ENCODE measurements at places on chromosomes 5 and 9.

GRCh38 chr9:86041311-86041741 is 58.0 kb downstream of the GOLM1 start:
- DNase-seq, result no peak

- DNase-seq, result no peak
These were observed 76.8 kb downstream of the AMBP start for GRCh38 chr9:114001410-114001685.

DNA sequence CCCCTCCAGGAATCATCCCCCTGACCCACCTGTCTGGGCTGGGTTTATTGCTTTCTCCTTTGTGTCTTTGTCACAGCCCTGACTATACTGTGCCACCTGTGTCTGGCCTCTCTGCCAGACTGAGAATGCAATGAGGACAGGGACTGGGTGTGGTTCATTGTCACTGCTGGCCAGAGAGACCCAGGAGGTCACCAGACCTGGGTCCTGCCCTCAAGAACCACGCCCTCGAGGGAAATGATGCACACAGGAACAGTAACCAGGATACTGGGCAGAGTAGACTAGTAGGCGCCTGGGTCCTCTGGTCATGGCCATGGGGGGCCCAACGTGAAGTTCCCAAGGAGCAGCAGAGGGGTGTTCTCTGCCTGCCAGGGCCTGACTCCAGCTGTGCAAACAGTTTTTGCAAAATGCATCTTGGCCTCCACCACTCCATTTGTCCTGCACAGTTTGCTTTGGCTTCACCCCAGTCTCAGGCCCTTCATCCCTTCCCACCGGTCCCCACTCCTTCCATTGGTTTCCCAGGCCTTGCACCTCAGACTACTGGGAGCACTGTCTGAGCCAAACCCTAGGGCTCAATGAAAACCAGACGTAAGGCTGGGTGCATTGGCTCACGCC is 17.8 kb downstream of the RGS3 start:
- DNase-seq, result no peak

DNA sequence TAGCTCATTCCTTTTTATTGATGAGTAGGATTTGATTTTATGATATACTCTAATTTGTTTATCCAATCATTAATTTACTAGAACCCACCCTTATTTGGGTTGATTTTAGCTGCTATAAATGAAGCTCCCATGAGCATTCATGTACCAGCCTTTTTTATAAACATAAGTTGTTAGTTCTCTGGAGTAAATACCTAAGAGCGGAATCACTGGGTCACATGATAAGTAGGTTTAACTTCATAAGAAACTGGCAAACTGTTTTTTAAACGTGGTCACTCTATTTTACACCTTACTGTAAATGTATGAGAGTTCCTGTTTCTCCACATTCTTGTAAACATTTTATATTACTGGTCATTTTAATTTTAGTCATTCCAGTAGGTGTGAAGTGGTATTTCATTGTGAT is 364.6 kb downstream of the NPR3 start:
- no peak for DNase-seq

GRCh38 chr9:136757751-136758140 is 297 bp downstream of the LCN8 start:
- DNase-seq, result no peak

- no peak for DNase-seq
These were observed 628.8 kb downstream of the PDE4D start for GRCh38 chr5:59264639-59265245.

DNA sequence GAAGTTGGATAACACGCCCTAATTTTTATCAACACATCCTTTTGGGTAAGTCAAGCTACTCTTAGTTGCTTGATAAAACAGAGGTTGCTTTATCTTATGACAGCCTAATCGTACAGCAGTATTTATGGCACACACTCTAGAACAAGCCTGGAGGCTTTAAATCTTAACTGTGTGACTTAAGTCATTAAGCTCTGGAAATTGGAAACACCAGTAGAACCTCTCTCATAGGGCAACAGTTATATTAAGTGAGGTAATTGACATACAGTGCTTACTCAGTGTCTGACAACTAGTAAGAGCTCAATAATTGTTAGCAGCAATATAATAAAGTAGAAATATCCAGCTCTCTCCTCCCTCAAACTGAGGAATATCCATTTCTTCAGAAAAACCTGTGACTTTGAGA is 808.9 kb upstream of the WWC1 start:
- no peak for DNase-seq

GRCh38 chr9:112323378-112323854 is 10.0 kb downstream of the PTBP3 start:
- no peak for DNase-seq

- DNase-seq, result no peak
These were observed 197.6 kb downstream of the DRD1 start for GRCh38 chr5:175246242-175246888.

DNA sequence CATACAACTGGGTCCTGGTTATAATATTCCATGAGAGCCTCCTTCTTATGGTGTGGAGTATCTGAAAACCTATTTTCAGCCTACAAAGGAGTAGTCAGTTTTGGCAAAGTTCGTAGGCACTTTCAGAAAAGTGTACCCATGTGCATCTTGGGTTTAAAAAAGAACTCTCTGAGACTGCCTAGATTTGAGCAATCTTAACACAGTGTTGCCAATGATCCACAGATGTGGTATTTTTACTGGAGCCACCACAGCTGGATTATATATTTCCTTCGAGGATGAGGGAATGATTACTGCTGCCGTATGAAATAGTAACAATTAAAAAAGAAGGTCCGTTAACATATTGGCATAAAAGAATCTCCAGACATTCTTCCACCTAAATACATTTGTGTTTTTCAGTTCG is 1.1 kb downstream of the PALM2AKAP2 start:
- DNase-seq, result no peak

DNA sequence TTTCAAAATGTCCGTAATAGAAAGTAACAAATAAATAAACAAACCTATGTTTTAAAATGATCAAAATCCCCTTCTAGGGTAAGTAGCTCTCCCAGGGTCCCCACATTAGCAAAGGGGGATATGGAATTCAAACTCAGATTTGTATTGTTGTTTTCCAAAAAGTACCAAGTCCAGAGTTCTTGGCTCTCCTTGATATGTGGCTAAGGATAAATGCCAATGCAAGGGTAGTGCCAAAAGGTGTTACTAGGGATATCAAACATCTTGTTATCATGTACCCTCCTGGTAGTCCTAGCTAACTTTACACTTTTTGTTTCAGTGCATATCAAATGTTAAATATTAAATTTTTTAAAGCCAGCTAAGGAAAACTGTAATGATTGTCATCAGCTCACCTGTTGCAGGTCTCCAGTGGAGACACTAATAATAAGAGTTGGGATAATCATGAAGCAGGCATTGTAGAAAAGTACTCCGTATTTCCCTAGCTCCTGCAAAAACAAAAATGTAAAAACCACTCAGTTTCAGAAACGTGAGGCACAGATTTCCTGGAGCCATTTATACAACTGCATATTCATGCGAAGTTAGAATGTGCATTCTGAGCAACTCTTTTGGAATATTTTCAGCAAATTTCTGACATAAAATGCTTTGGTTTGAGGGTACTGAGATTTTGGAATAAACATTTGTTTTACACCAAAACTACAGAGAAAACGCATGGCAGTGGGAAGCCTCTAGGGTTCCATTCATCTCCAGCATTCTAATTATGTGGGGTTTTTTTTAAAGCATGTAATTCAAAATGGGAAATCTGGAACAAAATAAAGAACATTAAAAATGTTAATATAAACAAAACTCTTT is 39.8 kb downstream of the SLC35D2 start:
- DNase-seq, result no peak

GRCh38 chr9:17744786-17745185 is 165.9 kb downstream of the SH3GL2 start:
- no peak for DNase-seq

- no peak for DNase-seq
These were observed 583.5 kb downstream of the ZNF608 start for GRCh38 chr5:124162767-124163532.

DNA sequence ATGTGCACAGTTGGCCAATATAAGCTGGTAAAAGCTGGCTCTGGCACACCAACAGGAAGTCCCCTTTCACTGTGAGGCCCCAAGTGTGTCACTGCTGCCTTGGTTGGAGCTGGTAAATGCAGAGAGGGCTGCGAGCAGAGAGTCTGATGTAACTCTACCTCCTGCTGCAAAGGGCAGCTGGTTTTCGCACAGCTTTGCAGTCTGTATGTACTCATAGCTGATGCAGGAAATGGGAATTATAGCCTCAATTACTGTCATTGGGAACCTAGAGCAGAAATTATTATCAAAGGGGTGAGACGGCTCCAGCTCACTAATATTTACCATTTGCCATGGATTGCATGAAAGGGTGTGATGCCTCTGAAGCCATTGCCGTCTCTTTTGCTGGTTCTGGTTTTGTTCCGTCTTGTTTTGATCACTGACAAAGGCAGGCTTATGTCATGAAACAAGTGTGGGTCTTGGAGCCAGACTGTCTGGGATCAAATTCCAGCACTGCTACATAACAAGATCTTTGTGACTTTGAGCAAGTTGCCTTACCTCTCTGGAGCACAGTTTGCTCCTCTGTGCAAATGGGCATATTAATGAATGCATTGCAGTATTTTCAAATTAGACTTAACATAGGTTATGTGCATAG is 124.3 kb upstream of the SLC25A48 start:
- no peak for DNase-seq

- DNase-seq, result no peak
These were observed 350.5 kb downstream of the SPOCK1 start for GRCh38 chr5:137148655-137149054.

- no peak for DNase-seq
These were observed 225.9 kb upstream of the MAP3K1 start for GRCh38 chr5:56589481-56589860.

- DNase-seq, result no peak
These were observed 1342.4 kb upstream of the DMAC1 start for GRCh38 chr9:9142001-9142400.

DNA sequence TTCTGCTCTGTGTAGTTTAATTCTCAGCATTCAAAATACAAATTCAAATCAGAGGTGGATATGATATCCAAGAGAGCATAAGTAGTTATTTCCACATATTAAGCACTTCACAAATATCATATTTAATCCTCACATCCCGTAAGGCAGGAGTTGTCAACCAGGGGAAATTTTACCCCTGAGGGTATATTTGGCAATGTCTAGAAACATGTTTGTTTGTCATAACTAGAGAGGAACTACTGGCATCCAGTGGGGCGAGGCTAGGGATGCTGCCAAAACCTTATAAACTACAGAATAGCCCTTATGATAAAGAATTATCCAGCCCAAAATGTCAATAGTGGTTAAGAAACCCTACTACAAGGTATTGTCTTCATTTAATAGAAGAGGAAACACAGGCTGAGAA is 619.4 kb downstream of the SLCO4C1 start:
- no peak for DNase-seq

GRCh38 chr9:127714951-127715469 is 453 bp downstream of the PTRH1 start:
- DNase-seq, result no peak

GRCh38 chr5:150386024-150386855 is 26.5 kb downstream of the CD74 start:
- DNase-seq, result no peak

DNA sequence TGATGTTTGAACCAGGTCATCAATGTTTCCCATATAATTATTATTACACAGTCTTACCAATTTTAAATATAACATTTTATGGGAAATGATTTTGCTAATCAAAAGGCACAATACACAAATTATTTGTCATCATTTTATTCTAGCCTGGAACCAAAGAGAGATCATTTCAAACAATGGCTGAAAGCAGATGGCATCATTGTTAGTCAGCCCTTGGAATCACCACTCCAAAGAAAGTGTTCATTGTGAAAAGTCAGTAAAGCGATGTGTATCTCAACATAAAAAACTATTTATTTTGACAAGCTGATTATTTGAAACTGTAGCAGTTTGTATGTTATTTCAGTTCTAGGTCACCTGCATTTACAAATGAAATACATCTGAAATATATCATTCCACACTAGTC is 1068.7 kb downstream of the CDH12 start:
- no peak for DNase-seq

DNA sequence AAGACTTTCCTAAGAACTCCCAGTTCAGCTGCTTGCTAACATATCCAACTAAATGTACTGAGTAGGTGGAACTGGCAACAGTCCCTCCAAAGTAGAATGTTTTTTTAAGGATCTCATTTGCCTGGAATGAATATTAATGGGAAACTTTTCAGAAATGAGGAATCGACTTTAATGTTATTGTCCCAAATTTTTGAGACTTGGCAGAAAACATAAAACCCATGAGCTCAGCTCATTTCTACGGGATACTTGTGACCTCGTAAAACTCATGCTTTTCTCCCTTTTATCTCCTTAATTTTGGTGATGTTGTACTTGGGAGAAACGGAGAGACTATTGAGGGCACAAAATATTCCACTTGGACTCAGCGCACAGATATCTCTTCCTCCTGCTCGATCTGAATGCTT is 296.8 kb downstream of the EBF1 start:
- no peak for DNase-seq

DNA sequence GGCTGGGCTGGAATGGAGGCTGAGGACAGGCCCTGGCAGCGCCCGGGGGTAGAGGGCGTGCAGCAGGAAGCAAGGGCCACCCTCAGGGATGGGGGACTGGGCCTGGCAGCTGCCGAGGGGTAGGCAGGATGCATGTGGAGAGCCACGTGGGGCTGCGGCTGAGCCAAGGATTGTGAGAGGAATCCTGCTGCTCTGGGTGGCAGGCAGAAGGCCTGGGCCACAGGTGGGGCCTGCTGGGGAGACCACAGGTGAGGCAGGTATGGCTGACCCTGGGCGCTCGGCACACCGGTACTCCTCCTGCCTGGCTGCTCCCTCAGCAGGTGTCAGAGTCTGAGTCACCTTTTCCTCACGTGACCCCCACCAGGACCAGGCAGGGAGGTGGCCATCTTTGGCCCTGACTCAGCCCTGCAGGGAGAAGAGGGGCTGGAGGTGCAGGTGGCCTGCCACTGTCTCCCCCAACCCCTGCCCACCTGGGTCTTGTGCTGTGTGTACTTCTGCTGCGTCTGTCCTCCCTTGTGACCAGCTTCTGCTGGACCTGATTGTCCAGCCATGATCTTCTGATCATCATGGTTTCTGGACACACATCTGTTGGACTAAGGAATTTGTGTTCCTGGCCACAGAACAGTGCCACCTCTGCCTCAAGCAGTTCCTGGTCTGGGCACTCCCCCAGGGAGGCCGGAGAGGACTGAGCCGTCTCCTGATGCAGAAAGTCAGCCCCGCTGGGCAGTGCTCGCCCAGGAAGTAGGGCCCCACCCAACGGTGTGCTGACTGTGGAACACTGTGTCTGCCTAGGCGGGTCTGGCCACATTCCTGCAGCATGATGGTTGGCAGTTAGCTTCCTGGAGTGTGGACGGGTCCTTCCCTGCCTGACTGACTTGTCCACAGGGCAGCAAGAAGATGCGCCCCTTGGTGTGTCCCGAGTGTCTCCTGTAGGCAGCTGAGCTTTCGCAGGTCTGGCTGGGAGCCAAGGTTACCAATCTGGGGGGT is 6.4 kb downstream of the ARRDC1 start:
- no peak for DNase-seq
